Frontal cortex (tissue), 4 donors: ENCODE measurements at places on chromosomes 6 and 20. TPM values are rescaled to one million over a fixed set of nuclear protein-coding genes. Genes with fewer than 3 reads are reported as not detected.

DNA sequence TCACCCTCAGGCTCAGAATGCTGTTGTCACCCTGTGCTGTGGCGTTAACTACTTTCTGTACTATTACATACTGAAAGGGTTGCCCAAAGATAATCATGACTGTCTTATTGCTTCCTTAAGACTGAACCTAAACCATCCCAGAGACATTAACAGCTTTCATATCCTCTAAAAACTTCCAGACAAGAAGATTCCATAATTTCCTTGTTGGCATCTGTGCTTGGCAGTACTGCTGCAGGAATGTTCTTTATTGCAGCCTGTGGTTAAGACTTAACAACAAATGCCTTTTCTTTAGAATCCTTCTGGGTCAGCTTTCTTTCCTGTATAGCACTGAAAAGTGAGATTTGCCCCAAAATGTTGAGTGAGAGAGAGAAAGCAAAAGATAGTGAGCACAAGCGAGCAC is 109.7 kb downstream of the GJA10 start:
- DNase-seq = no peak

GRCh38 chr6:144338951-144339700 is 54.0 kb downstream of the UTRN start:
- no peak for DNase-seq

DNA sequence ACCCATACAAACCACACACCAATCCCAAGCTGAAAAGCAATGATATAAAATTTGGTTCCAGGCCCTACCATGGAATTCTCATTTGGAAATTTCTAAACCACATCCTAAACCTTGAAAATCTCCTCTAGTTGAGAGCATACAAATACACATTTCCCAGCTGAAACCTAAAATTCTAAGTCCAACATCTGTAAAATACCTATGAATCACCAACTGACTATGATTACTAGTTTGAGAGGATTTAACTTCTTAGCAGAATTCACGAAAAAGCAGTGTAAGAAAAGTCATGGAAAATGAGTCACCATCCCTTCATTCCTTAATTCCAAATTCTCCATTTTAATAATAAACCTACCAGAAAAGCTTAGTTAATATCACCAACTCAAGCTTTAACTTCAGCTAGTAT is 15.4 kb downstream of the RANBP9 start:
- DNase-seq = no peak

ABHD16B gene
- total RNA-seq = not detected
